Natural killer cell (primary cell): ENCODE measurements at places on chromosomes 12 and 14. TPM values are rescaled to one million over a fixed set of nuclear protein-coding genes. Genes with fewer than 3 reads are reported as not detected.

Gene CCDC92
- total RNA-seq: 42.4 TPM

Gene MMP17
- total RNA-seq: 2.0 TPM

Gene PROX2
- 5.7 TPM for total RNA-seq

Gene LRTM2
- not detected for total RNA-seq

Gene DIO2
- total RNA-seq: not detected

Gene CD163L1
- total RNA-seq: not detected

Gene SYNDIG1L
- total RNA-seq: not detected

Gene C12orf57
- total RNA-seq: 125 TPM

Gene SLCO1B1
- not detected for total RNA-seq

Gene ZNF605
- 15.8 TPM for total RNA-seq

Gene LUM
- total RNA-seq: not detected

Gene NUAK1
- total RNA-seq: 3.4 TPM

Gene VCPKMT
- total RNA-seq: 21.8 TPM

Gene GLIPR1L2
- total RNA-seq: 0.75 TPM

Gene WIF1
- total RNA-seq: not detected

Gene CDKN1B
- total RNA-seq: 119 TPM

Gene CCDC175
- not detected for total RNA-seq

Gene STON2
- total RNA-seq: 3.8 TPM

Gene CFAP54
- 1.5 TPM for total RNA-seq

Gene CDKN3
- total RNA-seq: 1.8 TPM

Gene RNASE4
- total RNA-seq: 0.68 TPM

Gene HRK
- not detected for total RNA-seq

Gene WSCD2
- 0.32 TPM for total RNA-seq

Gene TSPAN19
- total RNA-seq: not detected

Gene AVPR1A
- total RNA-seq: 0.16 TPM

Gene KRT78
- not detected for total RNA-seq

Gene GPRC5A
- total RNA-seq: not detected

Gene GALNT16
- total RNA-seq: not detected

Gene RAD9B
- total RNA-seq: 0.91 TPM

Gene NKX2-1
- not detected for total RNA-seq

Gene PAN2
- total RNA-seq: 86.2 TPM

Gene NINJ2
- total RNA-seq: 3.1 TPM

Gene FBXO21
- 39.9 TPM for total RNA-seq

Gene CLEC14A
- total RNA-seq: not detected

Gene TAS2R10
- not detected for total RNA-seq
